Activated T-cell treated with anti-CD3 and anti-CD28 coated beads, Interleukin-2, amount 50 U/mL, for 1 hour (primary cell): ENCODE measurements at places on chromosomes 4 and X.

GRCh38 chr4:159607809-159608208 is 504.9 kb downstream of the RAPGEF2 start:
- DNase-seq, result no peak

GRCh38 chr4:113826421-113826820 is 64.9 kb upstream of the CAMK2D start:
- DNase-seq, result no peak

DNA sequence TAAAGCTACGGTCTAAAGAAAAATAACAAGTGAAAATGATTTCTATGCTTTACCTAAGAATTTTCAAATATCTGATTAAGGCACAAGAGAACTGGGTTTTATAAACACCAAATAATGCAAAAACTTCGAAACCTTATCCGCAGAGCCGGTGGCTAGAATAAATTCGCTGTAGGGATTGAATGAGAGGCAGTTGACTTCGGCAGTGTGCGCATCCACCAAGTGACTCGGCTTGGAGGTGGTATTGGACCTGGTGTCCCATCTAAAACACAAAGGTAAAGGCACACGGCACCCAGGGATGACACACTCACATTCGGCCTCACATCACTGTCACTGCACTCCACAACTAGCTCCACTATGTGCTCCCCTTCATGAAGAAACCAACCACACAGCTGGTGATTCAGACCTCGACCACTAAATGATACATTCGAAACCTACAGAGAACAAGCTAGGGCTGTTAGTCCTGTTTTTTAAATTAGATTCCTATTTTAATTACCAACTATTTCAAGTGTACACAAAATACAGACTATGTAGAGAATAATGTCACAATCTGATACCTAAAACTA is 17.5 kb downstream of the RBBP7 start:
- no peak for DNase-seq

DNA sequence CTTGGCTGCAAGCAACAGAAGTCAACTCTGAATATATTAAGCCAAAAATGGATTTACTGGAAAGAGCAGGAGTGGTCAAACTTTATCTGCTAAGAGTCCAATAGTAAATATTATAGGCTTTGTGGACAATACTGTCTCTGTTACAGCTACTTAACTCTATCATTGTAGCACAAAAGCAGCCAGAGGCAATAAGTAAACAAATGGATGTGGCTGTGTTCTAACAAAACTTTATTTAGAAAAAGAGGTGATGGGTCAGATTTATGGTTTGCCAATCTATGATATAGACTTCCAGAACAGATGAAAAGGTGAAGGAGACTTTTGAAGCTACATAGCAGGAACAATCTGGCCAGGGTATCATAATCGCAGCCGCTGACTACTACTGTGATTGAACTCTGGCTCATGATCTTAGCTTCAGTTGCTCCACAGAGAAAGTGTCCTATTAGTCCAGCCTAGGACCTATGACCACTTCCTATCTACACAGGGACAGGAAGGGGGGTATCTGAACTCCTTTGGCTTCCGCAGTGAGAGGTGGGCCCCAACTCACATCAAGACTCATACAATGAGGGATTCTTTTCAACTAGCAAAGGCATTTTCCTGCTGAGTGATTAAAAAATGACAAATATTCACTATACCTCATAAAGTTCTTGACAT is 154.9 kb downstream of the ATG4A start:
- no peak for DNase-seq

DNA sequence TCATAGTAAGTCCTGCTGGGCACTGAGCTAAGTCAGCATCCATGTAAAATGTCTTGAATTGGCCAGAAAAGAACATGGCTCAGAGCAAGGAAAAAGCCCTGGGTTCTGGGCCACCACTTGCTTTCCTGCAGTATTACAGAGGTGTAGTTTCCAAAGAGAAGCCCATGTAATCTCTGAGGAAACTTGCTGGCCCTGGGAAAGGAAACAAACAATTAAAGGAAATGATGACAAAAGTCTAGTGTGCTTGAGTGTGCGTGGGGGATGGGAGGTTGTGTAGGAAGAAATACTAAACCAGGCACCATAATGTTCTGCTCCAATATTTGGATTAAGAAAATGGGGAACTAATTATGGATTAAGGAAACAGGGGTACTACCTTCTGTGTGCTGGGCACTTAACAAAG is 39.5 kb upstream of the SMIM10L2A start:
- no peak for DNase-seq

- DNase-seq, result no peak
These were observed at the start of gene ENPEP for GRCh38 chr4:110475881-110476818. Gene ENPEP, plus strand, starts transcription at chr4:110476155. Its CDS starts 260 bp downstream, at chr4:110476415.

DNA sequence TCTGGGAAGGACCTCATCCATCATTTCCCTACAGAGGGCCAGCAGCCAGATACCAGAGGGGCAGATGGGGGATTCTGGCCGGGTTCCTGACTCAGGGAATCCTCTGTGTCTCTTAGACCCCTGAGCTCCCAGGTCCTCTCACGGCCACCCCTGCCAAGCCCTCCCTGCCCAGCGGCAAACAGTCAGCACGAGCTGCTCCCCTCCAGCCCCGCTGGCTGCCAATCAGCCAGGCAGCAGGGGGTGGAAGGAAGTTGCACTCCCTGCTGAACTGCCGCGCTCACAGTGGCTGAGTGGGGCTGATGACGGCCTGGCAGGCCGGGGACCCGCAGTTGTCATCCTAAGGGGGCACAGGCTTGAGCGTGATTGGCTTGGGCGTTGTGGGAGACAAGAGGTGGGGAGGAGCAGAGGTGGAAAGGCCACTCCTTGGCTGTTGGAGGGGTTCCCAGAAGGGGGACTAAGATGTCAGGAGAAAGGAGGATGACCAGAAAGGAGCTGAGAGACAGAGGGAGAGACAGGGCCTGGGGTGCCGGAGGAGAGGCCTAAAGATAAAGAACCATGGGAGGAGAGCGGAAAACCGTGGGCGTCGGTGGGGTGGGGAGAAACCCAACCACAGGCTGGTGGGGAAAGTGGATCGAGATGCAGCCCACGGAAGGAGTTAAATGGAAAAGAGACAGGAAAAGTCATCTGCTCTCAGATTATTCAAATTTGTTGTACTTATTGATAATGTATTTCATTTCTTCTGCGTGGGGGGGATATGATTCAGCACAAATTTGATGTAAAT is 4.4 kb upstream of the CCDC149 start:
- DNase-seq, result no peak

DNA sequence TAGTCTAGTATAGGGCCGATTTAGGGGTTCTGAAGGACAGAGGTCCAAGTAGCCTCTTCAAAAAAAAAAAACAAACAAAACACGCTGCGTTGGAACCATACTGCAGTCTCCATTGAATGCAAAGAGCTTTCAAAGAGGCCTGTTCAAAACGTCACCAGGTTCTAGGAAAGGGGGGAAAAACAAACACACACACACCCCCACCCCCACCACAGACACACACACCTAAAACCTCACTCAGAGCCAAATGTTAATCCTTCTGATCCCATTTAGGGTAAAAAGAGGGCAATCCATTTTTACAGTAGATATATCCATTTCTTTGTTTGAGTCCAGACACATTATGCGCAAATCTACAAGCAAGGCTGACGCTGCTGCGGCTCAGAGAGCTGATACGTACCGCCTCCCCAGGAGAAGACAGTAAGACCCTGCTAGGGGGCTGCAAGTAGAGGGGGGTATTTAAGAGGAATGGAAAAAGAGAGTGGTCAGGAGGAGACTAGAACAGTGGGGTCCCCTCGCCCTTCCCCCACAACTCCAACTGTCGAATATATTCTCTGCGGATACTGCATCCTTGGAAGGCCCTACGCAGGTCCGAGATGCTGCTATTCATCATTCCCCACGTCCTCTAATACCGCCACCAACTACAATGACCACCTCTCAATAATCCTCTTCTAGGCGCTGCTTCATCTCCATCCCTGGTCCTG is 1.3 kb downstream of the NKRF start:
- DNase-seq, result no peak

DNA sequence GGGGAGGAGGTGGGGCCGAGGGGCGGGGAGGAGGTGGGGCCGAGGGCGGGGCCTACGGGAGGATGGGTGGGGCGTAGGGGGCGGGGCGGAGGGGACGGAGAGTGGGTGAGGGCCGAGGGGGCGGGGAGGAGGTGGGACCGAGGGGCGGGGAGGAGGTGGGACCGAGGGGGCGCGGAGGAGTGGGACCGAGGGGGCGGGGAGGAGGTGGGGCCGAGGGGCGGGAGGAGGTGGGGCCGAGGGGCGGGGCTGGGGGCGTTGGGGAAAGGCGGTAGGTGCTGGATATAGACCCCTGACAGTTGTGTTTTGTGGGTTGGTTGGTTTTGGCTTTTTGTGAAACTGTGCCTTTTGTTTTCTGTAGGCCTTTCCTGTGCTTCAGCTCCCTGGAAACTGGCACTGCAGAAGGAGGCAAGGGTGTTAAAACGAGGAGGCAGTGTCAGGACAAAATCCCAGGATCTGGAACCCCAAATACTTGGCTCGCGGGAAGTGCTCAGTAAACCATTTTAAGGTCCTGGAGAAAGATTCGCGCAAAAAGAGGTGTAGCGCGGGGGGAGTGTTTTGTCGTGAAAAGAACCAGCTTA is 580 bp upstream of the MMGT1 start:
- DNase-seq, result peak; percentile 70

GRCh38 chrX:150269605-150270254 is 93.4 kb upstream of the MAMLD1 start:
- no peak for DNase-seq

DNA sequence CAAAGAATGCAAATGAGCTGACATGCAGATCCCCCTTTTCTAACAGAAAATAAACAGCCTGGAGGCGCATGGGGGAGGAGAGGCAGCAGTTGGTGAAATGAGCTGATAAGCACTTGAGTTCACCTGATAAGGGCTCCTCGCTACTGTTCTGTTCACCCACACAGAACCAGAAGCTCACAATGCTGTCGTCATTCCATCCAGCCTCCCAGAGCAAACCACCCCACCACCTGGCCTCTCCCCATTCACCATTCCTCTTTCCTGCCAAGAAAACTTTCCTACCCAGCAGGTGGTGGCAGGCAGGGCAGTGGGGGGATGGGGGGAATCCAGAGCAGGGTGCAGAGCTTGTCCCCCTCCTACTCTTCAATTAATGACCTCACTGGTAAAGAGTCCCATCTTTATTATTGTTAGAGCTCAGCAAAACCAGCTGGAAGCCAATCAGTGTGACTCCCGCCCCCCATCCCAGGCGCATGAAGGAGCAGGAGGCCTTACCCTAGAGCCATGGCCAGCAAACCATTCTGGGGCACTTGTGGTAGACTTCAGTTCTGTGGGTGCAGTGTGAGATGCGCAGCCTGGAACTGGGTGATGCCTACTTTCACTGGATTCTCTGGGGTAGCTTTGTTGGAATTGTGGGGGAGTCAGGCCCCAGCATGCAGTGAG is 350.3 kb downstream of the ZIC3 start:
- DNase-seq, result no peak

GRCh38 chr4:52892880-52893279 is 30.8 kb downstream of the RASL11B start:
- DNase-seq, result no peak

- no peak for DNase-seq
These were observed 13.8 kb downstream of the MAD2L1 start for GRCh38 chr4:120052856-120053255.

GRCh38 chrX:129544780-129545179 is 4.7 kb downstream of the OCRL start:
- no peak for DNase-seq

- DNase-seq, result no peak
These were observed 26.7 kb downstream of the SMARCA1 start for GRCh38 chrX:129496625-129497024.

- no peak for DNase-seq
These were observed 52.8 kb downstream of the GPC4 start for GRCh38 chrX:133362538-133362937.

GRCh38 chr4:3781193-3781886 is 15.2 kb downstream of the ADRA2C start:
- no peak for DNase-seq

DNA sequence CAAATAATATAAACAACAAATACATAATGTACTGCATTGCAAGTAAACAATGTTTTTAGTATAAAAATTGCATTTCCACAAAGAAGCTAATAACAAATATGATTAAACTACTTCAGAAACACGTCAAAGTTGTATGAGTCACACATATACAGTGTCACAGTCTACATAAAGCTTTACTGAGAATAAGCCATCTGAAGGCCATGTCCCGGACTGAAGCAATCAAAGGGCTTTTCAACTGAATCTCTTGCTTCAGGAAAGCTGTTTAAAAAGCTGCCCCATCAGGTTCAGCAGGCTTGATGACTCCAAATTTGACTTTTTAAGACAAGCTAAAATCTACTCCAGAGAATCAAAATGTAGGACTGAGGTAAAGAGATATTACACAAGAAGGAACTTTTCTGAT is 1476.8 kb downstream of the ADGRL3 start:
- DNase-seq, result no peak

- DNase-seq, result no peak
These were observed 1967.9 kb downstream of the C4orf33 start for GRCh38 chr4:131063878-131064277.

GRCh38 chr4:94375364-94375763 is 32.7 kb upstream of the HPGDS start:
- DNase-seq, result no peak

DNA sequence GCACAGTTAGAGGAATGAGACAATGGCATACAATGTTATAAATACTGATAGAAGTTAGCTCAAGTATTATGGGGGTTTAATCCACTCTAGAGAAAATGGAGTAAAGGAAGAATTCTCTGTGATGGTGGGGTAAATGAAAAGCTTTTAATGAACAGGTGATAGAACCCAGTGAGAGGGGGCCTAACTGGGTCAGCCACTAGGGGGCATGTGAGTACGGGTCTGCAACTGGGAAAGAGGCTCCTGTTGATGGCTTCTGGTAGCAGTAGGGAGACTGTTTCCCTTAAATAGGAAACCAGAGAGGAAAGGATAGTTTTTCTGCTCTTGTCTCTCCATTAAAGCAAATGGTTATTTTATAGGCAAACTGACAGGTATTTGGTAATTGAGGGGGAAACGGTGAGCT is 132.8 kb upstream of the GPR101 start:
- no peak for DNase-seq

DNA sequence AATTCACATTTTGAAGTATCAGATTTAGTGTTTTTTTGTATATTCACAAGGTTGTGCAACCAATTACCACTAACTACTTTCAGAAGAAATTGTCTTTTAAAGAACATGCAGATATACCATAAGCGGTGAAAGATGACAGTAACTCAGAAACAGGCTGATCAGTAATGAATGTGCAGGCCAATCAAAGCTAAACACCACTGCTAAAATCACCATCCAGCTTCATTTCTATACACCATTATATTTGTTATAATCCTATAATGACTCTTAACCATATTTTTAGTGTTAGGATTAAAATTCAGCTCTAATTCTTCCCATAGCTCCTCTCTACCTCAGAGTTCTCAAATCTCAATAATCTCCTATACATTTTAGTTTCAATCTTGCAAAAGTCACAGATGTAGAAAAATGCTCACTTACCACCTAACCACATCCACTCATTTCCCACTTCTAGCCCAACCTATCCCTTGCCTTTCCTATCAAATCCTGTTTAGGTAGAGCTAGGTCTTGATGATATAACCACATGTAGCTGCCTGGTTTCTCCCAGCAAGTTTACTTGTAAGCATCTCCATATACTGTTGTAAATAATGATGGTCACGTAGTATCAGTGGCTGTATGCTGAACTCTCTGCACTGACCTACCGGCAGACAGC is 16.6 kb downstream of the COQ2 start:
- DNase-seq, result no peak

GRCh38 chr4:88870428-88870827 is 172.8 kb upstream of the NAP1L5 start:
- no peak for DNase-seq
